ENCODE measurements at places on chromosomes 13 and 19.
A peak's percentile ranks its signal among the peaks of the same experiment; 100 is the strongest.

DNA sequence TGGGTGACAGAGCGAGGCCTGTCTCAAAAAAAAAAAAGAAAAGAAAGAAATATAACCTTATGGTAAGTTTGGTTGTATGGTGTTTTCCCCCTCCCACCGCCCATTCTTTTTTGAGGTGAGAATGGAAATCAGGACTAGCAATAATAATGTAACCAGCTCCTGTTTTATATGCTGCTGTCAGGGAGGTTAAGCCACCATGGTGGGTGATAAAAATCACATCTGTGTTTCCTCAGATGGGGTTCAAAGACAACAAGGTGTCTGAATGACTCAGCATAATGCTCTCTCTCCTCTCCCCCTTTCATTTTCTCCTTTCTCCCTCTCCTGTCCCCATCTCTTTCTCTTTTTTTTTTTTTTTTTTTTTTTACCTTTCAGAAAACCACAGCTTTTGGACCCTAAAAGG lies 28.3 kb upstream of the GARRE1 start:
- DNase-seq, result no peak

DNA sequence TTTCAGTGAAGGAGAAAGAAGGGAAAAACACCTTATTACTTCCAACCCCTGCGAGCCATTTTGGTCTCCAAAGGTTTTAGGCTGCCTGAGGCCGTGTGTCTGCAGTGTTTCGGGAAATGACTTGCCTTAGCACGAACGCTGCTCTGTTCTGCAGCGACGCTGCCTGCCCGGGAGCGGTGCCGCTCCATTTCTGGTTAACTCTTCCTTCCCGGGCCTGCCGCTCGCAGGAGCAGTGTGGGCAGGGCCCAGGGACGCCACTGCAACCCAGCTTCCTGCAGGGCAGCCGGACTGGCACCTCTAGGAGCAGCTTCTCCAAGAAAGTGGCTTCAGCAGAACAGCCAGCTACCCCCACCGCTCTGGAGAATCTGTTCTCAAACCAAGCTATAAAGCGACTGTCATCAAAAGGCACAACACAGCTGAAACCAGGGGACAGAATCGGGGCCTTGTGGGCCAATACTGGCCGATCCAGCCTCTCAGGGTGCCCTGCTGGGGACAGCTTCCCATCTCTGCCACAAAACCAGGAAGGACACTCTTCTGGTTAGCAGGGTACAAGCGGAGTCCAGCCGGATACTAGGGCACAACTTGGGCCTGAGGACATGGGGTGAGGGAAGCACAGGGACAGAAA lies 72.2 kb downstream of the KCTD15 start:
- peak; percentile 28 for DNase-seq

DNA sequence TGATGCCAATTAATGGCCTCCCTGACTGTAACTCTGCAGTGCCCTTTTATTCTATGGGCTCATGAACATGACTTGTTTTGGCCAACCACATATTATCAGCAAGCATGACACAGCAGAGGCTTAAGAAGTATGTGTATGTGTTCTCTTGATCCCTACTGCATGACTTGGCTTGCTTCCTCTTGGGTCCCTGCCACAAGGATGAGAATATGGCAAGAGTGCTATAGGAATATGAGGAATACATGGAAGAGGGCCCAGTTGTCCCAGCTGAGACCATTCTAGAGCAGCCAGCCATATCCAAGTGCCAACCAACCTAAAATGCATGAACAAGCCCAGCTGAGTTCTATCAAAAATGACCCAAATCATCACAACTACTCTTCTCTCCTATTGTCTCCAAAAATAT lies 576.7 kb upstream of the PCDH9 start:
- DNase-seq, result no peak

- no peak for DNase-seq
Observed at GRCh38 chr13:31433207-31433606, 233.4 kb downstream of the B3GLCT start.

DNA sequence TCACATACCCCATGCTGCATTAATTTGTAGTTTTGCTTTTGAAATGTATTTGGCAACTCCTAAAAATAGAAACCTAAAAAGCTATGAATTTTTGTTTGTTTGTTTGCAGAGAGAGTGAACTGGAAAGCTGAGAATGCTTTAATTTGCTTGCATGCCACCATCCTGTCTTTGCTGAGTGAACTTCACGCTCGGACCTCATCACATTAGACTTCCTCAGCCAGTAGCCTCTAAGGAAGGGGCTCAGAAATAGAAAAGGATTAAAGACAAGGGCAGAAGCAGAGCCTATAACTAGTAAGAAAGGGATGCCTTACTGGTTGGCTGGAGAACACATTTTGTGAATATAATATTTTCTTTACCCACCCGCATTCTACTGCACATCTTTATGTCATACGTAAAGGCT lies 275.1 kb downstream of the DCLK1 start:
- no peak for DNase-seq

- no peak for DNase-seq
Observed at GRCh38 chr13:102879793-102880499, 34.1 kb downstream of the ERCC5 start.

GRCh38 chr19:29770648-29771047 lies 41.1 kb upstream of the CCNE1 start:
- no peak for DNase-seq

DNA sequence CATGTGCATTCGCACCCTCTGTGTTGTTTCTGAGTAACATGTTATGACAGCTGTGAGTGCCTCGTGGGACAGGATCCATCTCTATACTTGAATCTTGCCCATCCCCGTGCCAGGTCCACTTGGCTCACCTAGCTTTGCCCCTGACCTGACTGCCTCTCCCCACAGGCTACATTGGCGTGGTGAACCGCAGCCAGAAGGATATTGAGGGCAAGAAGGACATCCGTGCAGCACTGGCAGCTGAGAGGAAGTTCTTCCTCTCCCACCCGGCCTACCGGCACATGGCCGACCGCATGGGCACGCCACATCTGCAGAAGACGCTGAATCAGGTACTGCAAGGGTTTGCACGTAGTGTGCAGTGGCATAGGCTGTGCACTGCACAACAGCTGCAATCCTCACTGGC lies 53.2 kb downstream of the TMED1 start:
- no peak for DNase-seq

DNA sequence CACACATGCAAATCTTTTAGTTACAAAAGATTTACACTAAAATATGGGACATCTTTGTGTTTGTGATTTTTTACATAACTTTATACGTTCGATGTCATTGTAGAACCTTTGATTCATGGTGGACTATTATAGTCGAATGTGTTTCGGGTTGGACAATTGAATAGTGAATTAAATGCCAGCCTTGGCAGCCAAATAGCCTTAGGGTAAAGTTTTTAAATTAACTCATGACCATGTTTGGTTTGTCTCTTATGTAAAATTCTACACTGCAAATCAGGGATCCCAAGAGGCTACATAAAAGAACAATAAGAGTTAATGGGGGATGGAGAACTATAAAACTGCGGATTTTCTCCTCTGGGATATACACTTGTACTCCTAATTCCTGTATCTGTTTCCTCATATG lies 1735.6 kb upstream of the SPRY2 start:
- DNase-seq, result no peak

DNA sequence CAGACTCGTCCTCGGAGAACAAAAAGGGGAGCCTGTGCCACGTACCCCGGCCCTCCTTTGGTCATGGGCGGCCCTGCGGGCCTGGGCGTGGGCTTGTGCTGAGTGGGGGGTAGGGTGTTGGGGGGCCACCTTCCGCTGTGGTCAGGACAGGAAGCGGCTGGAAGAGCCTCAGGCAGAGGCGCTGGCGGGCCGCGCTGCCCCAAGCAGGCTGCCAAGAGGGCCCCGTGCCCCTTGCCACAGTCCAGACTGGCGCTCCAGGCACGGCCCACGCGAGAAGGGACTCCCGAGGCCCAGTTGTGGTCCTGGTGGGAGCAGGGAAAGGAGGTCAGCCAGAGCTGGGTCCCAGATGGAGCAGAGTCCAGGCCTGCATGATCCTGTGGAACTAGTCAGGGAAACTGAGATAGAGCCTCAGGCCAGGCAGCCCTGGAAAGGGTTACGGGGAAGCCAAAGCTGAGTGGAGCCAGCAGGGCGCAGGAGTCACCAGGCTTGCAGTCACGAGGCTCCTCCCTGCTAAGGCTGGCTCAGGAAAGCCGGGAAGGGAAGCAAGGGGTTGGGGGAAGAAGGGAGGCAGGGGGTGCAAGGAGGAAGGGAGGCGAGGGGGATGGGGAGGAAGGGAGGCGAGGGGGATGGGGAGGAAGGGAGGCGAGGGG lies 135.0 kb downstream of the CRYL1 start:
- DNase-seq, result no peak

DNA sequence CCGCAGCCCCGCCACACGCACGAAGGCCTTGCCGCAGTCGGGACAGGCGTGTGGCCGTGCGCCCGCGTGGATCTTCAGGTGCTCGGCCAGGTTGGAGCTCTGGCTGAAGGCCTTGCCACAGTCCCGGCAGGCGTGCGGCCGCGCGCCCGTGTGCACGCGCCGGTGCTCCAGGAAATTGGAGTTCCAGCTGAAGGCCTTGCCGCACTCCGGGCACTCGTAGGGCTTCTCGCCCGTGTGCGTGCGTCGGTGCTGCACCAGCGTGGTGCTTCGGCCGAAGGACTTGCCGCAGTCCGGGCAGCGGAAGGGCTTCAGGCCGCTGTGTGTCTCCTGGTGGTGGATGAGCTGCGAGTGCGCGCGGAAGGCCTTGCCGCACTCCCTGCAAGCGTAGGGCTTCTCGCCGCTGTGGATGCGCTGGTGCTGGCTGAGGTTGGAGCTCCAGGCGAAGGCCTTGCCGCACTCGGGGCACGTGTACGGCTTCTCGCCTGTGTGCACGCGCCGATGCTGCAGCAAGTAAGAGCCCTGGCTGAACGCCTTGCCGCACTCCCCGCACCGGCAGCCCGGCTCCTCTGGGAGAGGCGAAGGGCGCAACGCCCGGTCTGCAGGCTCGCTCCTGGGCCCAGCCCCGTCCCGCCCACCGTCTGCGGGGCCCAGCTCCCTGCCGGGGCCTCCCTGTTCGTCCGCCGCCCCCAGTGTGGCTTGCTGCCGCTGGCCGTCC lies 3.6 kb upstream of the A1BG start:
- DNase-seq, result no peak

DNA sequence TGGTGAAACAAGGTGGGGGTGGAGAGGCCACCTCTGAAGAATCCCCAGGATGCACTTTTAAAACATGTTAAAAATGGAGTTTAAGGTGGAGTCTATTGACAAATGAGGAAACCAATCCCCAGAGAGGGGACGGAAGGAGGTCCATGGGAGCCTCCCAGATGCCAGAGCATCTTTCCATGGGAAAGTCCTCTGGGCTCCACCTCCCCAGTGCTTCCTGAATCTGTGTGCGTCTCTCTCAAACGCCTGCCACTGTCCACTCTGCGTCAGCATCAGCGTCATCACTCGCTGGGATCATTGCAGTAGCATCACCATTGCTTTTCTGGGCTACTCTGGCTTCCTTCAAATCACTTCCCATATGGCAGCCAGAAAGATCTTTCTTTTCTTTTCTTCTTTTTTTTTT lies 6.2 kb downstream of the GPR4 start:
- no peak for DNase-seq

DNA sequence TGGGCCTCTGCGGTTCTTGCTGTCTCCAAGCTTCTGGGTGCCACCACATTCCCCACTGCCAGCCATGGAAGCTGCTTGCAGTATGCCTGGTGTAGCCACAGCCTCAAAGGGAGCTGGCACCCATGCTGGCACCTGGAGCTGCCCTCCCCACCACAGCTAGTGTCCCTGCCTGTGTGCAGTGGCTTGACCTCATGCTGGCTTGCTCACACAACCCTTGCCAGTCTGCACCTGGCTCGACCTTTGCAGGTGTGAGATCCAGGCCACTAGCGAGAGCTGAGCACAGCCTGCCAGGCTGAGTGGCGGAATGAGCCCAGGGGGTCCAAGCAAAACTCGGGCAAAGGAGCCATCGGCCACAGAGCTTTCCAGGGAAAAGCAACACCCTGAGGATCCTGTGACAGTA lies 236.7 kb upstream of the CSNK1A1L start:
- no peak for DNase-seq

GRCh38 chr13:96053003-96053703 lies at the start of gene UGGT2:
UGGT2 (minus strand) TSS chr13:96053401; CDS start chr13:96053312, 89 bp downstream.
- DNase-seq, result peak; percentile 90

DNA sequence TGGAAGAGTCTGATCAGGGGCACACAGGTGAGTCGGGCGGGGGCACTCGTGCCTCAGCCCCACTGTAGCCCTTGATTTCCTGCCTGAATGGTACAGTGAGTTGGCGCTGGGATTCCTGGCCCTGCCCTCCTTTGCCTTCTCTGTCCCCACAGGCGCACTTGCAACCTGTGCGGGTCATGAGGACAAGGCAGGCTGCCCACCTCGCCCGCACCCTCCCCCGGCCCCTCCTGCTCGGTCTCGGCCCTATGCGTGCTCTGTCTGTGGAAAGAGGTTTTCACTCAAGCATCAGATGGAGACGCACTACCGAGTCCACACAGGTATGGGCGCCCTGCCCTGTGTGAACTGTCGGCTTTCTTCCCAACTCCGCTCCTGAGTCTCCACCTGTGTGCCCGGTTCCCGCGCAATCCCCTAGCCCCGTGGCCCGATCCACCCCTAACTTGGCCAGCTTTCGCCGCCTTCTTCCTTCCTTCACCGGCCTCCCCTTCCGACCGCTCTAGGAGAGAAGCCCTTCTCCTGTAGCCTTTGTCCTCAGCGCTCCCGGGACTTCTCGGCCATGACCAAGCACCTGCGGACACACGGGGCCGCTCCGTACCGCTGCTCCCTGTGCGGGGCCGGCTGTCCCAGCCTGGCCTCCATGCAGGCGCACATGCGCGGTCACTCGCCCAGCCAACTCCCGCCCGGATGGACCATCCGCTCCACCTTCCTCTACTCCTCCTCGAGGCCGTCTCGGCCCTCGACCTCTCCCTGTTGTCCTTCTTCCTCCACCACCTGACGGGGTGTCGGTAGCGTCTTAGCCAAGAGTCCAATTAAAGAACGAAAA lies 1.6 kb upstream of the KMT2B start:
- DNase-seq, result peak; percentile 58

- no peak for DNase-seq
Observed at GRCh38 chr19:52237197-52237596, 32.2 kb upstream of the ZNF766 start.

DNA sequence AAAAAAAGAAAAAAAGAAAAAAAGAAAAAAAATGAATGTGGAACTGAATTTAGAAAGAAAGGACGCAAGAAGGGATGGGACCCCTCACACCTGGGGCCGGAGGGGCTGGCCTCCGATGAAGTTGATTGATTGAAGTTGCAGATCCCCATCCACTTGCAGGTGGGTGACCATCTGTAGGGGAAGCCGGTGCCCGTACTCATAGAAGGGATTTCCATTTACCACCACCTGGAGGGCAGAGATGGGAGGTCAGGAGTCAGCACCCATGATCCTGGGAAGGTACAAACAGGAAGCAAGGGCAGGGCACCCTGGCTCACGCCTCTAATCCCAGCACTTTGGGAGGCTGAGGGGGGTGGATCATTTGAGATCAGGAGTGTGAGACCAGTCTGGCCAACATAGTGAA lies 6.4 kb downstream of the LGALS4 start:
- no peak for DNase-seq
